Spinal cord (tissue), 10 donors: ENCODE measurements at places on chromosomes 1 and 21. TPM values are rescaled to one million over a fixed set of nuclear protein-coding genes. Genes with fewer than 3 reads are reported as not detected.

WLS gene
- 124 TPM for polyA plus RNA-seq

NCAM2 gene
- polyA plus RNA-seq: 74.2 TPM

ACTN2 gene
- 18.0 TPM for polyA plus RNA-seq

NFASC gene
- 173 TPM for polyA plus RNA-seq

SLC37A1 gene
- 32.3 TPM for polyA plus RNA-seq

TDRD10 gene
- polyA plus RNA-seq: 1.5 TPM

RGS2 gene
- 30.5 TPM for polyA plus RNA-seq

PTPRC gene
- 3.7 TPM for polyA plus RNA-seq

GJC2 gene
- polyA plus RNA-seq: 19.1 TPM

HCN3 gene
- 36.0 TPM for polyA plus RNA-seq

DCST1 gene
- 0.11 TPM for polyA plus RNA-seq

KDF1 gene
- polyA plus RNA-seq: 0.26 TPM

SPRR2A gene
- not detected for polyA plus RNA-seq

FAM229A gene
- polyA plus RNA-seq: 15.5 TPM

KCNN3 gene
- polyA plus RNA-seq: 24.8 TPM

GUCA2A gene
- polyA plus RNA-seq: not detected

AHCTF1 gene
- polyA plus RNA-seq: 33.3 TPM

GALE gene
- 30.9 TPM for polyA plus RNA-seq

S100A1 gene
- 18.5 TPM for polyA plus RNA-seq

OSCP1 gene
- 23.8 TPM for polyA plus RNA-seq

RNU1-1 gene
- polyA plus RNA-seq: 1.2 TPM

PDC gene
- 0.56 TPM for polyA plus RNA-seq
